Heart left ventricle (tissue), 16 donors: ENCODE measurements at places on chromosomes 3 and 15. TPM values are rescaled to one million over a fixed set of nuclear protein-coding genes. Genes with fewer than 3 reads are reported as not detected.

ANKUB1 gene
- polyA plus RNA-seq: not detected

DNA sequence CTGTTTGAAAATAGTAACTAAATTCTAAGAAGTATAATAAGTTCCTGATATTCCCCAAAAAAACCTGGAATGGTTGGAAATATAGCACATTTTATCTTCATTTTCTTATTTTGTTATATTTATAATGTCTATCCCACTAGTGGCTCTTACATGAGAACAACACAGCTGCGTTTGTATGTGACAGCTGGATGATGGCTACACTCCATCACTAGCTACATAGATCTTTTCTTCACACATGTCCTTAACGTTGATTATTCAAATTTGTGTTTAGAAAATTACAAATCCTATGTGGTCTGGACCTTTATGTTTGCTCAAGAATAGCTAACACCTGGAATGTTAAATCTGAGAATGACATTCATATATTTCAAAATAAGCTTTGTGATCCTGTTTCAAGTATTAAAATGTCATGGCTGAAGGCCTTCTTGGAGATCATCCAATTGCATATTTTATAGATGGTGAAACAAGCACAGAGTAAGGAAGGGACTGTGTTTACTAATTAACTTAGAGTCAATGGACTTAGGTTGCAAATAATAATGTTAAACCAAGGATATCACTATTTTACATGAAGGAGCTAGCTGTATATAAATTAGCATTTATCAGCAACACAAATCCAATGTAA lies 60.8 kb downstream of the ATP13A5 start:
- no peak for DNase-seq

DNA sequence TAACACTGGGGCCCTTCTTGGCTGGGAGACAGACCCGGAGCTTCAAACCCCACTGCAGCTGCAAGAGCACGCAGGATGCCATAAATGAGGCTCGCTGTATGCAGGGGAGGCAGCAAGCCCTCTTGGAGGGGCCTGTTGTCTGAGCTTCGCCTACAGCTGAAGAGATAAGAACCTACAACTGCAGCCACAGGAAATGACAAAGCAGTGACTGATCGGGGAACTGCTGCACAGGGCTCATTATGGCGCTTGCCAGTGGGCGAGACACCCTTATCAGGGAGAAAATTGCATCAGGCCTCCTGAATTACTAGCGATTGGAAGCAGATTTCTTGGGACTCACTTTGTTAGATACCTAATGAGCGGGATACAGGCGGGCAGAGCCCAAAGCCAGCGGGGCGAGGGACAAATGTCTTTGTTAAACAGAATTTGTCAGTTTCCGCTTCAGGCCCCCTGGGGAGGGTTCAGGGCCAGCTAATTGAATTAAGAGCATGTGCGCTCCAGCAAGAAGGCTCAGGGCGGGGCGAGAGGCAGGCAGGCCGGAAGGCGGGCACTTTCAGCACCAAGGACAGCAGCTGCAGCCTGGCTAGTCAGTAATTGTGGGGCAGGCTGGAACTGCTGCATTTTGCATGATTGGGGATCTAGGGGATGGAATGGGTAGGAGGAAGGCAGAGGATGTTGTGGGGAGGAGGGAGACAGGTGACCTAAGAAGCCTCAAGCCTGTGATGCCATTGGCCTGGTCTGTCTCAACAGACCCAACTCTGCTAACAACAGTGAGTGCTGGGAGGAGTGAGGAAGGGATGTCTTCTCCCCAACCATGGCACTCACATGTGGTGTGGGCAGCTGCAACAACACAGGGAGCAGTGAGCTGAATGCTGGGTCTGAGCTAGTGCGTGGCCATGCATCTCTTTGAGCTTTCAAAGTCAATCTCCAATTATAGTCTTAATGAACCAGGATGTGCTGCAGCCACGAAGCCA lies 55.3 kb downstream of the CCDC33 start:
- peak; percentile 88 for DNase-seq

CHD2 gene
- 28.7 TPM for polyA plus RNA-seq

DNA sequence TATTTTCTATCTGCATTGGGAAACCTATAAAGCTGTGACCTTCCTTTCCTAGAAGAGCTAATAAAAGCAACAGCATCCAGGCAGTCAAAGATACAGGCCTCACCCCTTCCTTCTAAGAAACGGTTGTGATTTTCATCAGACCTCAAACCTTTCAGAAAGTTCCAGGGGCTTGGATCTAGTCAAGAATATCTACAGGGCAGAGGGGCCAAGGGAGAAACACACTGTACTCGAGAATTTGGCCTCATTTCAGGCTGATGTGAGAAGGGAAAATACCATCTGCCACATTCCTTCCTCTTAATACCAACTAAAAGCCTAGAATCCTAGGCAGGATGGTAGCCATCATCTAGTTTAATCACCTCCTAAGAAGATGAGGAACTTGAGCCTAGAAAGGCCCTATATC lies 24.5 kb upstream of the BCL6 start:
- no peak for DNase-seq

DNA sequence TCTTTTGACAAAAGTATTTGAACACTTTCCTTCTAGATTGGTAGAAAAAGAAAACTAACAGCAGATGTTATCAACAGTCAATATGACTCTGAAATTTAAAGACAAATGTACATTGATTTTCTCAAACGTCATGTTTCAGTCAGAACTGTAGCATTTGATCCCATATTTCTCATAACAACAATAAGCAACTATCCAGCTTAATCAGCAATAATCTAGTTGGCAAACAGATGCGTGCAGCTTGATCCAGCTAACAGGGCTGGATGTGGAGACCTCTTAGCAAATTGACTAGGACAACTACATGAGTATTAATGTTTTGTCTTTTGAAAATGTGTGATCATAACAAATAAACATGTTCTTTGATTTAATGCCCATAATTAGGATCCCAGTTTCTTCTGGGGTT lies 94.0 kb upstream of the STT3B start:
- DNase-seq: no peak

- DNase-seq: no peak
Measured at GRCh38 chr15:35768949-35769348, 223.0 kb upstream of the DPH6 start.

PRC1 gene
- 1.9 TPM for polyA plus RNA-seq

DNA sequence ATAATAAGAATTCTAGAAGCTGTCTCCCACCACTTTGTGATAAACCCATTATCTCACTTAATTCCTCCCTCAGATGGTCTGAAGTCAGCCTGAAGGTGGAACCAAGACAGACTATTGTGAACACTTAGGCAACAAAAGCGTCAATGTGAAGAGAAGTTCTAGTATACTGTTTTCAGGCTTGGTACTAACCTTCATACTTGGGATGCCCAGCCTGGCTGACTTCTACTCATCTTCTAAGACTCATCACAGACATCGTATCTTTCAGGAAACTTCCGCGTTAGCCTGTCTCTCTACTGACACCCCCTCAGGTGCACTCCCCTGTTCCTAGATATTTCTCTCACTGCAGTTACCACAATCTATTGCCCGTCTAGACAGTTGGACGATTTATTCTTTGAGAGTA lies 201.2 kb downstream of the SATB1 start:
- DNase-seq: no peak

SAMMSON gene
- polyA plus RNA-seq: not detected
